ENCODE measurements at places on chromosomes 4 and X.

- DNase-seq: no peak
These were observed 370.7 kb downstream of the GRIA2 start for GRCh38 chr4:157591245-157591644.

- DNase-seq: no peak
These were observed 40.9 kb upstream of the XK start for GRCh38 chrX:37644381-37645305.

DNA sequence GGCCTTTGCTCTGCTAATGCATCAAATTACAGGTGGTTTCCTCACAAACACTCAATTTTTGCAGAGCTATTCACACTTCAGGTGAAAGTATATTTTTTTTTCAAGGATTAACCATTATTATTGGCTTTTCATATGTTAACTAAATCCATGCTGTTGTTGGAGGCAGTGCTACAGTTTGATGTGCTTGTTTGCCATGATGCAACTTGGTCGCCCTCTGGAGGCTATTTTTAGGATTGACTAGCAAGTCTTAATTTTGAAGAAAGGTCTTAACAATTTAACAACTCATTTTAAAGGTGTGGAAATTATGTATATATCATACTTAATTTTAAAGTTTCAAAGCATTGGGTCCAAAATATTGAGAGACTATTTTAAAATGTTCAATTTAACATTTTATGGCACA is 168.8 kb upstream of the FAM47A start:
- DNase-seq: peak; percentile 65

DNA sequence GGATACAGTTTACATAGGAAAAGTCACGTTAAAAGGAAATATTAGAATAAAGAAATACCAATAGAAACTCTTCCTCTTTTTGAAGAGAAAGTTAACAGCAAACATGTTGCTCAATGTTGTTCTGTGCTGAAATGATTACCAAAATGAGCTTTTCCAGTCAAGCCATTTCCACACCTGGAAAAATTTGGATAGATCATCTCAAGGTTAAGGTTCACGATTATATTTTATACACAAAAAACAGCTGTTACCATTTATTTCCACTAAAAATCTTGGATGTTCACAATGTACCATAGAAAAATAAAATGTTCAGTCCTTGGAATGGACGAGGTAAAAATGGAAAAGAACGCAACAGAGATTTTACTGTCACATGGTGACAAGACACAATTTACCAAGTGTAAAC is 218.7 kb downstream of the SCFD2 start:
- no peak for DNase-seq

DNA sequence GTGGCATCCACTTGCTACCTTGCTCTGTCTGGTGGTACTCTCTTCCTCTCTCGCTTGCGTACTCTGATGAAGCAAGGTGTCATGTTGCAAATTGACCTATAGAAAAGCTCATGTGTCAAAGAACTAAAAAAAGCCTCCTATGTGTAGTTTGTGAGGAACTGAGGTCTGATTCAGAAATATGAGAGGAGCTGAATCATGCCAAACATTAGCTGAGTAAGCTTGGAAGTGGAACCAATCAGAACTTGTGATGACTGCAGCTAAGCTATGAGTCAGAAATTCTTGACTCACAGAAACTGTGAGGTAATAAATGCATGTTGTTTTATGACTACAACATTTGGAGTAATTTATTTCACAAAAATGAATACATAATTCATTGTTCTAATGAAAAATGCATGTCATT is 2138.8 kb downstream of the PCDH7 start:
- DNase-seq: peak; percentile 67

GRCh38 chr4:102174719-102175189 is 170.5 kb downstream of the SLC39A8 start:
- DNase-seq: peak; percentile 72

DNA sequence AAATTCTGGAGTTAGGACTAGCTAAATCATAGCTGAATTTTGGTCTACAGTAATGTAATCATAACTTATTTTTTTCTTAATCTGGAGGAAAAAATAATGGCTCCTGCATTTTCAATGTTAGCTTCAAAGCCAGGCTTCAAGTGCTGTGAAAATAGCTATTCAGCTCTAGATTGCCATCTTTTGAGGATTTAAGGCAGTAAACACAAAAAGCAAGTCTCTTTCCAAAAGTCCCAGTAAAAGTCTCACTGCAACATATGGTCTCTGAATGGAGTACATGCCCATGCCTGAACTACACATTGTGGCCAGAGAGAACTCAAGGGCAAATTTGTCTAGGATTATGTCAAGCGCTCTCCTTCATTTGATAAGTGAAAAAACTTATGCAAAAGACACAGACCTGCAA is 720.9 kb downstream of the FSTL5 start:
- DNase-seq: no peak

DNA sequence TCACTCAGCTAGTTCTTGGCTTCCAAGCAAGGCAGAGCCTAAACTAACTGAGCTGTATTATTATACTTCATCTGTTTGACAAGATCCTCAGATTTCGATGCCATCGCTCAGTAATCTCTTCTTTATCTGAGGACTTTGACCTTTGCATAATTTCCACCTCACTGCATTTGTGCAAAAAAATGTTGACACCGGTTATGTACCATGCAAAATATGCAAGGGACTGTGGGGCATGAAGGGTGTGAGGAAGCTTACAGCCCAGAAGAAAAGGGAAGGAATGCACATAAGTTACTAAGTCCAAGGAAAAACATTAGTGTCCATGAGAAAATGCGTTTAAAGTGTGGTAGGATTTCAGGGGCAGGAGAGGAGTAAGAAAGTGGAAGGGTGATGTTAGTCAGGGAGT is 295.4 kb downstream of the PACRGL start:
- no peak for DNase-seq

- DNase-seq: peak; percentile 5
These were observed 393.6 kb downstream of the CENPC start for GRCh38 chr4:67151376-67152343.

GRCh38 chr4:38738940-38739803 is 43.6 kb downstream of the TLR10 start:
- no peak for DNase-seq

GRCh38 chrX:46912098-46912602 is at the start of gene JADE3:
Gene JADE3, plus strand, starts transcription at chrX:46912421. Its CDS starts 72,474 bp downstream, at chrX:46984895.
- peak; percentile 77 for DNase-seq

- peak; percentile 3 for DNase-seq
These were observed 430.1 kb downstream of the GABRG1 start for GRCh38 chr4:45693746-45694145.

GRCh38 chr4:6613676-6614651 is 26.5 kb upstream of the MRFAP1 start:
- DNase-seq: no peak

DNA sequence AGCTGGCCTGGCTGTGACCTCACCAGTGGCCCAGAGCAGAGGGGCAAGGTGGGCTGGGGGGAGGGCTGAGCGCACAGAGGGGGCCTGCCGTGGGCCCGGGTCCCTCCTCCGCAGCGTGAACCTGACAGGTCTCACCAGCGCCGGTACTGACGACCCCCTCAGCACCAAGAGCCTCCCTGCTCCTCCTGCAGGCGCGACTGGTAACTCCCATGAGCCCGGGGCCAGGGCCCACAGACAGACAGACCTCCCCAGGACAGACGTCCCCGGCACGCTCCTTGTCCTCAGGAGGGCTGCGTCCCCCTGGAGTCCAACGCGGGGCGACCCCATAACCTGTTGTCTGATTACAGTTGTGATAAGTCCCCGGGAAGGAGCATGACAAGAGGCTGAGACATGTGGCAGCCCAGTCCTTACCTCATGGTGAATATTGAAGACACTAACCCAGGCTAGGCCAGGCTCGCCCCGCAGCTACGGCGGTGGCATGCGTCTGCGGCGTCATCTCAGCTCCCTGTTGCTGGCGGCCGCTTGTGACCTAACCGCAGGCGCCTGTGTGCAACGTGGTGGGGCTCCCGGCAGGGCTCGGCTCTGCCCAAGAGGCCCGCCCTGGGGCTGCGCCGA is 8.5 kb downstream of the AKAP17A start:
- DNase-seq: no peak

Data from fibroblast of pulmonary artery (primary cell).